ENCODE measurements at places on chromosomes 2 and 18.

DNA sequence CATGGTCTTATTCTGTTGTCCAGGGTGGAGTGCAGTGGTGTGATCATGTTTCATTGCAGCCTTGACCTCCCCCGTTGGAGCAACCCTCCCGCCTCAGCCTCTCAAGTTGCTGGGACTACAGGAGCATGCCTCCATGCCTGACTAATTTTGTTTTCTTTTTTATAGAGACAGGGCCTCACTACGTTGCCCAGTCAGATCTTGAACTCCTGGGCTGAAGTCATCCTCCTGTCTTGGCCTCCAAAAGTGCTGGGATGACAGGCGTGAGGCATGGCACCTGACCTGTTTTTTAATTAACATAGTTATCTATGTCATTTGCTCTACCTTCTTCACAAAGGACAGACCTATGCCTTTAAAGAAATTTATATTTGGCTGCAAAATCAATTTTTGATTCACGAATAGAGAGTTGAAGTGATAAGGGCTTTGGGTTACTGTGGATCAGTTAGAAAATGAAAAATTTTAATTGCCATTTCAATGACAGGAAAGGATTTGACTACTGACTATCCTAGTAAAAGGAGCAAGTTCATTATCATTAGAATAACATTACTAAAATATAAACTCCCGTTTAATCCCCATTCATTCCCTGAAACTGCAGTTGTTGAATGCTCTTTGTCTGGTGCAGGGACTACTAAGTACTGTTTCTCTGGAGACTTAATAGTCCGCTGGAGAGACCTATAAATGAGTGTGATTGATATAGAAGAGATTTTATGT is 3.7 kb downstream of the RNF138 start:
- no peak for DNase-seq

DNA sequence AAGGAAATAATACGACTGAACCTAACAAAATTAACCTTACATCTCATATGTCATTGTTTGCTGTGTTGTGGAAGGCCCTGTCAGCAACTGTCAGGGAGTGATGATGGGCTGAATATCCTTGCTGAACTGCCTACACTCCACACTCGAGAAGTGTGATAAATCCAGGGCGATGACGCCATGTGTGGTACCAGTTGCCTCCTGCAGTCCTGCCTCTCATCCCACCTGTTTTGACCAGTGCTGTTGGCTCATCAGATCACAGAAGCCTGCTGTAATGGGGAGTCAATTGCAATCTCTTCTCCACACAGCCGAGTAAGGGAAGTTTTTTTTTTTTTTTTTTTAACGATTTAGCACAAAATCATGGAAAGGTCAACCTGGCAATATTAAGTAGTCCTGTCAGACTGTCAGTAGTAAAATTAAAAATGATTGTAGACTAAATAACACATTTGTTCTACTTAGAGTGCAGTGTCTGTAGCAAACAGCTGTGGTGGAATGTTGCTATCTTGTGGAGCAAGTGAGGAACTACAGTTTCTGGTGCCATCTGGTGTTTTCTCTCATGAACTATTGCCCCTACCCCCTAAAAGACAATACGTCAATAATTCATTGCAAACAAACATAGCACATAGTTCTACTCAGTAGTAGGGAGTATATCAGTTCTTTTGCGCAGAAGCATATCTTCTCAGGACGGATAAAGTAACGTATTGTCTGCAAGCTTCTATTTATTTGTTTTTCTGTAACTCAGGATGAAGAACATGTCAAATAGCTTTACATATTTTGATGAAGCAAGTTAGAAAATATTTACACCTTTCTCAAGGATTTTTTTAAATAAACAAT is 347.6 kb downstream of the CTNNA2 start:
- no peak for DNase-seq

DNA sequence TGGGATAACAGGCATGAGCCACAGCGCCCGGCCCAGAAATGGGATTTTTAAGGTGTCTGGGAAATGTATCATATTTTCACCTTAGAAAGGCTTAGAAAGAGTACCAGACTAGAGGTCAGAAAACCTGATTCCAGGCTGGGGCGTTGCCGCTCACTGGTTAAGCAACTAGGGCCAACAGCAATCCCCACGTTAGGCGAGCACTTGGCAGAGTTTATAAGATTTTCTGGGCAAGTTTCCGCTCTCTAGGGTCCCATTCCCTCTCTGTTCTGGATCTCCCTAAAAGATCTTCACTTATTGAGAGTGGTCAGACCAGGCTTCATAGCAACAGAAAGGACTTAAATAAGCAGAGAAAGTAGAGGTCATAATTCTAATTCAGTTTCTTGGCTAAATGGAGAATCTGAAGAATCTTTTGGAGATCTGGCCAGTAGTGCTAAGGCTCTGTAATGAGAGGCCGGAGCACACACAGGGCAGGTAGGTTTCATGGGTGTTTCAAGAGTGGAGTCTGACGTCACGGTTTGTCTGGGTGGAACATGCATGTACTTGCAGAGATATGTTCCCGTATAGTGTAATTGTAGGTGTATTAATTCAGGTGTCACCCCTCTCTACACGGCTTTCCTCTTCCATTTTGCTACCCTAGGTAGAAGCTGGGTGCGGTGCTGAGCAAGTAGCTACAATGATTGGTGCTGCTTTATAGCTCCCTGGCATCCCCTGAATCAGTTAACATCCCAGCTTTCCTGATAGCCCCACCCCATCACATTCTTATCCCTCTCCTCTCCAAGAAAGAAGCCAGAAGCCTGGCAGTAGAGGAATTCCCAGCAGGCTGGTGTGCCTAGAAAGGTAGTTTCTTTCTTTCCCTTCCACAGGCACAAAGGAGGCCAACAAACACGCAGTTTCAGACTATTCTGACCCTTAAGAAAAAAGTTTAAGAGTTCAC is 4.4 kb upstream of the SMAD7 start:
- no peak for DNase-seq

DNA sequence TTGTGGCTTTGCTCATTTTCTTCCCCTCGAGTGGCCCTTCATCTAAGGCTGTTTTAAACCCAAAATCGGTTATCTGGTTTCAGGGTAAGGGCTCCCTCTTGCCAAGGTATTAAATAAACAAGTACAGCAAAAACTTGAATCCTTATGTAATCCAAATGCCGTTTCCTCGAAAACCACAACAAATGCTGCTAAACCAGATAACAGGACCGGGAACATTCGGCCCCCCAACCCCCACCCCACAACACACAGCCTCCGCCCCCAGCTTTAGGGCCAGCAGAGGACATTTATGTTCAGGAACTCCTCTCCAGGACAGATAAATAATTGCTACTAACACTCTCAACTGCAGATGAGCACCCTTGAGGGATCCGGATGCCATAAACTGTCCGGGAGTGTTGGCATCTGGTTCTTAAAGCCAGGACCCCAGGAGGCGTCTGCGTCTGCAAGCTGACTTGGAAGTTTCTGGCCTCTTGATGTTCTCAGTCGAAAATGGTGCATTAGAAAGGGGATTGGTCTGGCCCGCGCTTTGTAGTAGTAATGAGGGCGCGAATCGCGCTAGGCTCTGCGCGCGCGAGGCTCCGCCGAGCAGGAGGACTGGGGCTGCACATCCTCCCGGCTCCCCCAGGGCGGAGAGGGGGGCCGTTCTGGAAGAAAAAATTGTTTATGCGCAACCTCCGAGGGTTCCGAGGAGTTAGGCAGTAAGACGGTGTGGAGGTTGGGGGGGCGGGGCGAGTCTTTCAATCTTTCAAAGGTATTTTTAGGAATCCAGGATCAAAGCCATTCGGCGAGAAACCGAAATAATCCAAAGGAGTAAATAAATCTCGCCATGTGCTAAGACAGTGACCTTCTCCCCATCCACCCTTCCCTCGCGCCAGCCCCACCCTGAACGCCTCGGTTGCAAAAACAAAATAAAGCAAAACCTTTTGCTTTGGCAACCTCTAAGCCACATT is 3.9 kb upstream of the ID2 start:
- no peak for DNase-seq

- no peak for DNase-seq
These were observed 261.1 kb upstream of the RAB12 start for GRCh38 chr18:8348051-8348720.

GRCh38 chr2:1682181-1682440 is 62.2 kb downstream of the PXDN start:
- DNase-seq: no peak
